ENCODE measurements at places on chromosomes 7 and 10.

DNA sequence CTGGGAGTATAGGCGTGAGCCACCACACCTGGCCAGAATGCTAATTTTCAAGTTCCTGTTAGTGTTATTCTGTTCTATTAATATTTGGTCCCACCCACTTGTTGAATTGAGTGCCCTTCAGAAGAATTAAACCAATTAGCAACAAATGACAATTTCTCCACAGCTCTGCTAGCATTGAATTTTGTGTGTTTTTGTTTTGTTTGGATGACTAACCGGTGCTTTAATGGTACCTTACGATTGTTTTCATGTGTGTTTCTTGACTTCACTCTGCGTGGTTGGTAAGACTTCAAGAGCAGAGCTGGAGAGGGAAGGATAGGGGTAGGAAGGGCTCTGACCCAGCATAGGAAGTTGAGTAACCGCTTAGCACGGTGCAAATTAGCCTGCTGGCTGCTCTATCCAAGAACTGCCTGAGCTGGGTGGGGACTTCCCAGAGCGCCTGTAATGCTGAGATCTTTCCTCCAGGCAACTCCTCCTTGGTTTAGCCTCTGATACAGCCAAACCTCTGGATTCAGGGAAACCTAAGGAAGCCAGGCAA is 4.6 kb downstream of the ARPC1B start:
- no peak for DNase-seq

GRCh38 chr7:129859183-129859582 is 93.6 kb downstream of the UBE2H start:
- DNase-seq = no peak

DNA sequence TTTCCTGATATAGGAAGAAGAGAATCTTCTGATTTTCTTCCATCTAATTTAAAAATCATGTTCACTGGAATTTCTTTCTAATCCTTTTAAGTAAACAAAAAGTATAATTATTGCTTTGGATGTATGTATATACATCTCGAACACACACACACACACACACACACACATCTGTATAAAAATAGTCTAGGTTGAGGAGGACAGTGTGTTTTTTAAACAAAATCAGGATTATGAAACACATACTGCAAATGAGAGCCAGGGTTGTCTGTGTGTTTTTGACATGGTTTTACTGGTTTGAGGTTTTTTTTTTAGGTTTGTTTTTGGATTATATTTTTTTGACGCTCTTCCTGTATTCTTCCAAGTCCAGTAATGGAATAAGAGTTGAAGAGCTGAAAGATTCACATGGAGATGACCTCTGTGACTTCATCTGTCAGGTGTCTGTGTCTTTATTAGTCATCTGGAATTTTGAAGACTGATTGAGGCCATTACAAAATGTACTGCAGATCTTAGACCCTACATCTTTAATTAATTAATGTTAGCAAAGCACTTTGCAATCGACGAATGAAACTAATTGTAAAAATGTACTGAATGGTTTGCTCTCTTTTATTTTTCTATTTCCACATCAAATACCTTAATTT is 237.1 kb downstream of the SUGCT start:
- DNase-seq = no peak

- no peak for DNase-seq
Measured at GRCh38 chr10:106301146-106301545, 863.4 kb downstream of the SORCS1 start.

DNA sequence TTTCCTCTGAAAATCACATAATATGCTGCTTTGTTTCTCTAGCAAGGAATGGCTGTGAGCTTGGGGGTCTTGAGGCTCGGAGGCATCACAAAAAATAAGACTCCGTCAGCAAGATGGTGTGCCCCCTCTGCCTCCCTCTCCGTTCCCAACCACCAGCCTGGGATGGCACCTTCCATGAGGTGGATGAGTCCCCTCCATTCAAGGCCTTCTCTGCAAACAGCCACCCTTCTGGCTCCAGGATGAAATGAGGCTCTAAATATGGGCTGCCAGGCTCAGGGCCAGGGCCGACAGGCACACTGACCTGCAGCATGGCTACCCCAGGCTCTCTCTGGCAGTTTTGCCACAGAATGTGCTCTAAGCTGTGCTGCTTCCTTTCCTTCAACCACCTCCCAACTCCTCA is 521.5 kb downstream of the PTPRN2 start:
- DNase-seq = no peak

GRCh38 chr7:69722843-69723242 is 124.6 kb downstream of the AUTS2 start:
- no peak for DNase-seq

DNA sequence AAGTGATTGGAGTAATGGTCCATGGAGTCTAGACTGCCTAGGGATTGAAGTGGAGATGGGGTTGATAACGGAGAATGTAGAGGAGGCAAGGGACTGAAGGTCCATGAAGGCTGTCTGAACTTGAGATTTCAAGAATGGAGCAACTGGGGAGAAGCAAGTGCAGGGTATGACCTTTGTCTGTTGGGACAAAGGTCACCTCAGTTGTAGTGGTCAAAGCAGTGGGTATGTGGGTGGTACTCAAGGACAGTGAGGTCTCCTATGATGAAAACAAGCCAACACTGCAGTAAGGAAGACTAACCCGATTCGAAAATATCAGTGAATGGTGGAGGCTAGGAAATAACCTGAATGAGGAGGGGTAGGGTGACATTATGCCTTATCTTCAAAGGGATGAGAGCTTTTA is 5.4 kb upstream of the DDX21 start:
- DNase-seq = no peak

DNA sequence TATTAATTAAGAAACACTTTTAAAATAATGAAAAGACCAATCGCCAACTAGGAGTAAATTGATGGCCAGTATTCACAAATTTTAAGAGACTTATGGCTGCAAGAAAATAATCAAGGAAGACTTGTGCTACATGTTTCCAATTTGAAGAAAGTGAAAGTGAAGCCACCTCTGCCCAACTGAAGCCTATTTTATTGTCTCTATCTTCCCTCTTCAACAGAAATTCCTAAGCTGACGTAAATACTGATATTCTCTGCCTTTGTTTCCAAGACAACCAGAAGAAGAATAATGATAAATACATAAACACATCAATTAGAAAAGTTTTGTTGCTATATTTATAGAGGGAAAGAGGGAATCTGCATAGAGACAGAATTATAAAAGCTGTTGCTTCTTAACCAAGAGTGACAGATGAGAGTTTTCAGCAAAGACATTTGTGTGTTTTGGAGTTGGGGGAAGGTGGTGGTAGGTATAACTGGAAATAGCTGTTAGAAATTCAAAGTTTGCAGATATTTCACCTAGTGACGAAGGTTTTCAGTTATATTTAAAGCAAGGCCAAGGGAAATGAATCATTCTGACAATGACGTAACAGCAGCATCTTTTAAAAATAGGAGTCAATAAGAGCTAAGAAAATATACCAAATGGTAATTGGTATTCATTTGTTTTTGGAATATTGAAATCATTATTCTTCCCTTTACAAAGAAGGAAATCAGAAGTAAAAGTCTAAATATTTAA is 576.6 kb upstream of the SORCS1 start:
- no peak for DNase-seq

GRCh38 chr10:128147669-128148068 is 21.4 kb upstream of the MKI67 start:
- no peak for DNase-seq

- DNase-seq = no peak
Measured at GRCh38 chr7:132569884-132570614, 6.2 kb downstream of the PLXNA4 start.

- no peak for DNase-seq
Measured at GRCh38 chr10:10996966-10997620, 20.6 kb upstream of the CELF2 start.

GRCh38 chr7:15158141-15158810 is 255.7 kb upstream of the DGKB start:
- no peak for DNase-seq

GRCh38 chr10:625333-625696 is 64.2 kb downstream of the DIP2C start:
- no peak for DNase-seq

GRCh38 chr7:117870448-117871130 is 2.7 kb downstream of the CTTNBP2 start:
- DNase-seq = no peak

DNA sequence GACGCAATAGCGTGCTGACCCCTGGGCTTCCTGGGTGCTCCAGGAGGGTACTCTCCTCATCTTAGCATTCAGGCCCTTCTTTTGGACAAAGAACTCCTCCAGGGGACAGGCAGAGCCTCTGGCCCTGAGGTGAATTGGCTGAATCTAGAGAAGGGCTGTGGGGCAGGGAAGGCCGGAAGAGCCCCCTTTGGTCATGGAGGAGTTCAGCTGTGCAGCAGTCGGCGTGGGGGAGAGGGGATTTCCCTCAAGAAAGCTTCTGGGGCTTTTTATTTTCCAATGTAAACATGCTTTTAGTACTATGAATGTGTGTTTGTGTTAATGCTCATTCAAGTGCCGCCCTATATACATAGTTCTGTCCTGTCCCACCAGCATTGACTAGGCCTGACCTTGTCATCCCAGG is 38.8 kb downstream of the FIGNL1 start:
- no peak for DNase-seq

- DNase-seq = no peak
Measured at GRCh38 chr10:93473804-93474472, 8.2 kb downstream of the MYOF start.

DNA sequence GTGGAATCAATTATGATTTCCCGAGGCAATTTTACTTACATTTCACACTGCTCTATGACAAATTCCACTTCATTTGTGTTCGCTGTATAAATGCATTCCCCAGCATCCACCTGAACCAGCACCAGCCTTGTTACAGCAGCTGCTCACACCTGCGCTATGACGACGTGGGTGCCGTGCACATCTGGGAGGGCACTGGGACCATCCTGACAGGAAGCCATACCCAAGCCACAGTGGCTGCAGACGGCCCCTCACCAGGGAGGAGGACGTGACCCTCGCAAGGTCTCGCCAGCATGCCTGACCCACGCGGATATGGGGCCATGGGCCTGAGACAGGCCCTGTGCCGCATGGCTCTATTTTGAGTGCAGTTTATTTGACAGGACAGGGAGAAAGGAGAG is 201.3 kb downstream of the MAD1L1 start:
- DNase-seq = no peak

Data from activated CD4-positive, CD25-positive, alpha-beta regulatory T cell (primary cell).